SW 1271 (cell line): ENCODE measurements at places on chromosomes 11 and 22.

DNA sequence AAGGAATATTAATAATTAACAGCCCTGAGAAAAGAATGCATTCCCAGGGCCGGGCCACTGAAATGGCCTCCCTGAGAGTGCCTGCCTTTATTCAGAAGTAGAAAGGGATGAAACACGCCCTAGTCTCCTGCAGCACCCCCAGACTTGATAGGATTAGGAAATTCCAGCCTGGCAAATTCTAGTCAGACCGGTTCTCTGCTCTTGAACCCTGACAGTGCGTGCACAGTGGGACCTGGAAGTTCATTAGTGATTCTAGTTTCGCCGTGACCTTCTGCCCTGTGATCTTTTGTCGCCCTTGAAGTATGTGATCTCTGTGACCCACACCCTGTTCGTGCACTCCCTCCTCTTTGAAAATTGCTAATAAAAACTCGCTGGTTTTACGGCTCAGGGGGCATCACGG lies 2.1 kb upstream of the GSTP1 start:
- no peak for DNase-seq

- no peak for DNase-seq
Observed at GRCh38 chr11:113805640-113806039, 26.0 kb downstream of the CLDN25 start.

DNA sequence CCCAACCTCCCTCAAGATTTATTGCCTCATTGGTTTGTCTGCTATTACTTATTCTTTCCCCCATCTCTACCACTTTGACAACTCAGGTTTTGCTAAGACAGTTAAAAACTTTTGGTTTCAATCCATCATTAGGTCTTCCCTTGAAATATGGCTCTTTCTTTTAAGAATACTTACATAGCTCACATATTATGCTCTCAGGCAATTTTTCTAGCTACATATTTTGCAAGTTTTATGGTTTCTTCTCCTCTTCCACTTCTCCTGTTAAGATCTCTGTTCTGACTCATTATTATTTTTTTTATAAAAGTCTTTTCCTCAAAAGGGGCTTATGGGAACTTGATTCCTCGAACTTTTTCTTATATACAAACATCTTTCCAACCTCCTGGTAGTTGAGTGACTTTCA lies 192.4 kb upstream of the MPPED2 start:
- DNase-seq: no peak

- peak; percentile 83 for DNase-seq
Observed at GRCh38 chr11:64331569-64332371, 8.2 kb upstream of the CCDC88B start.

DNA sequence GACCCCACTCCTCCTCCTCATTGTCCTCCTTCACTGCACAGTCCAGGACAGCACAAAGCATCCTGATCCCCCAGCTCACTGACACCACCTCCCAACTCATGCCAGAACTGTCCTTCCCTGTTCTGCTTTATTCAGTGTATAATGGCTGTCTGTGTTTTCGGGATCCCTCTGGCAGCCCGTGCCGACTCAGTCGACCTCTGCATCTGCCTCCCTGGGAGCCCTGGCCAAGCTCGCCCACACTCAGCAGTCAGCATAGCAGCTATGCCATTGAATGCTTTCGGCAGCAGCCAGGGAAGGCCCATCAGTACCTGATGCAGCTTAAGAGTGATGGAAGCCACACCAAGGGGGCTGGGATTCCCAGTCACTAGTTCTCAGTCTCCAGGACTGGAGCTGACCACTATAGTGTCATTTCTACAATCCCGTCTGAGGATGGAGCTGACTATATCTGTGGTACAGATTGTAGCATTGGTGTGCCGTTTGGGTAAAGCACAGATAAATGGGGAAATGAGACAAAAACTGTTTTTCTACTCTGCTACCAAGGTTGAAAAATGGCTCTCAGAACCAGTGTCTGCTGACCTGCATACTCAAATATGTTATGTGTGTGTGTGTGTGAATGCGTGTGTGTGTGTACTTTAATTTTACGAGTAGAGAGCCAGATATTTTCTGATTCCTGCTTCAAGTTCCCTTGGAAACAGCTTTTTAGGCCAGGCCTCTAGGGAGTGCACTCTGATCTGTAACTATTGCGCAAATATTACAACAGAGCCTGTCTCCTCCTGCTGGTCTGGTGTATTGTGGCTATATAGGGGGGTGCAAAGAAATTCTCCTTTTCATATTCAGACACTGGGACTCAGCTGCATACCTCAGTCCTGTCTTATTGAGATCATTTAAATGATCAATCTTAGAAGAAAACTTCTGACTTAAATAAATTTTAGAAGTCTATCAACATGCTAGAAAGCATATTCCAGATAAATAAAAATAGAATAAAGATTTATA lies 78.8 kb upstream of the TOP3B start:
- DNase-seq: no peak

- DNase-seq: no peak
Observed at GRCh38 chr22:27794226-27794625, 7.3 kb downstream of the MN1 start.

GRCh38 chr22:31825513-31825912 lies 71.7 kb downstream of the DEPDC5 start:
- DNase-seq: no peak

DNA sequence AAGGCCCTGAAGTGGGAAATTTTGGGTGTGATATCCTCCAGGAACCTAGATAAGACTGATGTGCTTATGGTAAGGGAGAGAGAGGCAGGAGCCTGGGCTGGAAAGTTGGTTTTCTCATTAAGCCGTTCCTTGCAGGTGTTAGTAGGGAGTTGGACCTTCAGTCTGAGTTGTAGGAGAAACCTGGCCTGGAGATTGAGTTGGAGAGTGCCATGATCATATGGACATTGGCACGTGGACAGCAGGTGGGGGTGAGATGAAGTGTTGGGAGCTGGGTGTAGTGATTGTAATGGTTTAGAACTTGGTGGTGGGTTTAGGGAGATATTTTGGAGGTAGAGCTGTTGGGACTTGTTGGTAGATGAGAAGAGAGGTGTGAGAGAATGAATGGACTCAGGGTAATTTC lies 4.9 kb downstream of the PPP6R2 start:
- no peak for DNase-seq

DNA sequence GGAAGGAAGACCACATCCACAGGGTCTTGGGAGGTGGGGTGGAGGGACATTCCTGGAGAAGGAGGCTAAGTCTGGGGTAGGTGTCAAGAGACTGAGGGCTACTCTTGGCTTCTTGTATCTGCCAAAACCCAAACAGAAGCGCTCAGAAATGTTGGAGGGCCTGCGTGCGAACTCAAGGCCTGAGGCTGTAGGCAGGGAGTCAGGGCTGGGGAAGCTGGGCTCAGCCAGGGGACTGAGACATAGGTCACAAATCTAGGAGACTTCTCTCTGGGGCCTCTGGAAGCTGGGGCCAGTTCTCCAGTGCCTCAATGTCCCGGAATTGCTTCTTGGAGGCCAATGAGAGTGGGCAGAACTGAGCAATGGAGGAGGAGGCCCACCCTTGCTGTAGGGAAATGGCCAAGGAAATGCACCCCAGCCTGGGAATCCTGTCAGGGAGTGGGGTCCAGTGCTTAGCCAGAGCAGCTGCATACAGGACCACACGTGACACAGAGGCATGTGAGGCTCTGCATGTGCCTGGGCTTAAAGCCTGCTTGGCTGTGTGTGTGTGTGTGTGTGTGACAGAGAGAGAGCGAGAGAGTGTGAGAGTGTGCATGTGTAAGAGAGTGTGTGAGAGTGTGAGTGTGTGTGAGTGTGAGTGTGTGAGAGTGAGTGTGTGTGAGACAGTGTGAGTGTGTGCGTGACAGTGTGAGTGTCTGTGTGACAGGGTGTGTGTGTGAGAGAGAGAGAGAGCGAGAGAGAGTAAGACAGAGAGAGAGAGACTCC lies 141.3 kb downstream of the ST3GAL4 start:
- no peak for DNase-seq

DNA sequence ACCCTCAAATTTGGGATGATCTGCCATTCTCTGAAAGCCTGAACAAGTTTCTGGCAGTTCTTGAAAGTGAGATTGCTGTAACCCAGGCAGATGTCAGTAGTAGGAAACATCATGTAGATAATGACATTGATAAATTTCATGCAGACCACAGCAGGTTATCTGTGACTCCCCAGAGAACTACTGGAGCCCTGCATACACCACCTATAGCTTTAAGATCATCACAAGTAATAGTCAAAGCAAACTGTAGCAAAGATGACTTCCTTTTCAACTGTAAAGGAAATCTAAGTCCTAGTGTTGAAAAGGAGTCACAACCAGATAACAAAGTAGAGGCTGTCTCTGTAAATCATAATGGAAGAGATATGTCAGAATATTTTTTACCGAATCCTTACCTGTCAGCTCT lies 31.0 kb downstream of the DDIAS start:
- DNase-seq: no peak
